ENCODE measurements at places on chromosomes 2 and 18. TPM values are rescaled to one million over a fixed set of nuclear protein-coding genes. Genes with fewer than 3 reads are reported as not detected.

- no peak for DNase-seq
- H3K36me3 ChIP-seq, result no peaks in the 10 kb centered on the region
- no peak overlapping the region for H3K4me3 ChIP-seq
- H3K4me1 ChIP-seq, result no peaks in the 10 kb centered on the region
- H3K27ac ChIP-seq, result no peak overlapping the region
- no peaks in the 10 kb centered on the region for H3K27me3 ChIP-seq
Measured at GRCh38 chr2:225010804-225011203, 31.5 kb downstream of the DOCK10 start.

GRCh38 chr2:47767880-47768609 lies 14.9 kb upstream of the MSH6 start:
- no peak overlapping the region for H3K27ac ChIP-seq
- no peaks in the 10 kb centered on the region for H3K4me1 ChIP-seq
- DNase-seq, result peak; percentile 61
- no peak overlapping the region for H3K4me3 ChIP-seq

- H3K27ac ChIP-seq, result no peak overlapping the region
- no peaks in the 10 kb centered on the region for H3K36me3 ChIP-seq
- no peaks in the 10 kb centered on the region for H3K27me3 ChIP-seq
- H3K4me3 ChIP-seq, result no peak overlapping the region
Measured at GRCh38 chr2:10614939-10615338, 74.8 kb downstream of the NOL10 start.

- H3K4me3 ChIP-seq, result peak overlapping the region; percentile 23
- H3K36me3 ChIP-seq, result no peaks in the 10 kb centered on the region
- no peaks in the 10 kb centered on the region for H3K4me1 ChIP-seq
- peak overlapping the region; percentile 85 for H3K27ac ChIP-seq
Measured at GRCh38 chr18:55252053-55252675, 292.9 kb upstream of the CCDC68 start.

DNA sequence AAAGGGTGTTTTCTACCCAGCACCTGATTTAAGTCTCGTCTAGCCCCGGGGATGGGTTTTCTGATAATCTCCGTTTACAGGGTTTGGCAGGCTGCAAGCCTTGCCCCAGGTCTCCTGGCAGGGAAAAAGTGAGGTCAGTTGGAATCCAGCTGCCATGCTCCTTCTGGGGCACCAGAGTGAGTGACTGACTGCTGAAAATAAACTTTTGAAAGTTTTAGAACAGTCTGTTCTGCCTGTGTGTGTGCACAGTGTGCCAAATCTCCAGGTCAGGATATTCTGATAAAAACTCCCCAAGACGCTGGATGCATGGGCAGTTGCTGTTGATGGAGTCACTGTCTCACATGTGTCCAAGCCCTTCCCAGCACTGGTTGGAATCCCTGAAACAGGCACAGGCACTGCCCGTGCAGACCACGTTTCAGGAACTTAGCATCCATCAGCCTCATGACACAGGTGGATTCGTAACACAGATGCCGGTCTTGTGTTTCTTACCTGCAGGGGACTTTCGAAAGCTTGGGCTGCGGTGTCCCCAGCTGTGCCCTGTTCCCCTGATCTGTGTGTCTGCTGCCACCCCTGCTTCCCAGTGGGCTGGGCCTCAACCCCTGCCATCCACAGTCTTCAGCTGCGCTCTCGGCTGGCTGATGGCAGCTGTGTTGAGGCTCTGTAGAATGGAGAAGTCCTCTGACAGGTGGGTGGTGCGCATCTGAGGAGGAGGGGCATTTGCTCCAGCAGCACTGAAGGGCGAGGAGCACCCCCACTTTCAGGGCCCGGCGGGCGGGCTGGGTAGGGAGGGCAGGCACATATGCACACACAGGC lies 65.0 kb downstream of the SH3RF3 start:
- DNase-seq, result no peak
- no peak overlapping the region for H3K27ac ChIP-seq
- H3K36me3 ChIP-seq, result no peaks in the 10 kb centered on the region

DNA sequence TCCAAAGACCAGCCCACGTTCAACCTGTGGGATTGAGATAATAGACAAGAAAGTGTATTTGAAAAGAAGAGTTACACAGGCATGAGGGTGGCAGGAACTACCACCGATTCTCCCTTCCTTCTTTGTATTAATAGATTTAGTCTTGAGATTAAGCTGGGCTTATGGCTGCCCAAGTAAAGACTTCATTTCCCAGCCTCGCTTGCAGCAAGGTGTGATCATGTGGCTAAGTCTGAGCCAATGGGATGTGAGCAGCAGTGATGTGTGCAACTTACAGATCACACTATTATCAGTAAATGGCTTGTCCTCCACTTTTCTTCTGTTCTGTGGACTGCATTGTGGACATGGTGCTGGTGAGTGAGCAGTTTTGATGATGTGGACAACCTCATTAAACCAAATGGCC lies 101.7 kb downstream of the POLR1A start:
- H3K4me1 ChIP-seq, result no peaks in the 10 kb centered on the region
- H3K27ac ChIP-seq, result no peak overlapping the region
- H3K36me3 ChIP-seq, result no peaks in the 10 kb centered on the region
- no peaks in the 10 kb centered on the region for H3K27me3 ChIP-seq
- DNase-seq, result peak; percentile 5
- no peak overlapping the region for H3K4me3 ChIP-seq

DNA sequence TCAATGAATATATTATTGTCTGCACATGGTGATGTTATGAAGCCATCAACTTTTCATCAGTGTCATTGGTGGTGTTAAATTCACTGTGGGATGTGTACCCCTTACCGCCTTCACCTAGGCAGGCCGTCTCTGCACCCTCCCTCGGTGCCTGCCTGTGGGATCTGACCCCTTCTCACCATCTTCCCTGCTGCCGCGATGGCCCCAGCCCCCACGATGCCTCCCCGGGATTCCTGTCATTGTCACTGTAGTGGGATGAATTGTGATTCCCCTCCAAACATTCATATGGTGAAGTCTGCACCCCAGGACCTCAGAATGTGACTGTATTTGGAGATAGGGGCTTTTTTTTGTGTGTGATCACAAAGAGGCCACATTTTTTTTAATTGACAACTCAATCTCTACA lies 198.3 kb upstream of the HS6ST1 start:
- no peaks in the 10 kb centered on the region for H3K27me3 ChIP-seq
- H3K27ac ChIP-seq, result no peak overlapping the region

DNA sequence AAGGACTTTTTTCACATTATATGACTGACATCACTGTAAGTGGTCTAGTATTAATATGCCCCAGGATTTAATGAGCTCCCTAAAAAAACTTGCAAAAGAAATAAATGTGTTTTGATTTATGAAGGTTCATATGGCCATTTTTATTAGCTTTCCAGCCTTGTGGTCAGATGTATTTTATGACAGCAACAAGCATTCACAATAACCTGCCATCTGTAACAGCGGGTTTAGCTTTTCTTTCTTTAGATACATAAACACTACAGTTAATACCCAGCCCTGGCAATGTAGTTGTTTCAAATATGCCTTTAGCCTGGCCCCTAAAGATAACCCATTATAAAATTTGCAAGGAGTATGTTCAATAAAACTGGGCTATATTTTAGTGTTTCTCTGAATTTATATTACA lies 1063.8 kb downstream of the SOCS6 start:
- DNase-seq, result no peak
- H3K4me1 ChIP-seq, result no peaks in the 10 kb centered on the region
- H3K4me3 ChIP-seq, result no peak overlapping the region
- no peaks in the 10 kb centered on the region for H3K36me3 ChIP-seq
- H3K27me3 ChIP-seq, result no peaks in the 10 kb centered on the region

DNA sequence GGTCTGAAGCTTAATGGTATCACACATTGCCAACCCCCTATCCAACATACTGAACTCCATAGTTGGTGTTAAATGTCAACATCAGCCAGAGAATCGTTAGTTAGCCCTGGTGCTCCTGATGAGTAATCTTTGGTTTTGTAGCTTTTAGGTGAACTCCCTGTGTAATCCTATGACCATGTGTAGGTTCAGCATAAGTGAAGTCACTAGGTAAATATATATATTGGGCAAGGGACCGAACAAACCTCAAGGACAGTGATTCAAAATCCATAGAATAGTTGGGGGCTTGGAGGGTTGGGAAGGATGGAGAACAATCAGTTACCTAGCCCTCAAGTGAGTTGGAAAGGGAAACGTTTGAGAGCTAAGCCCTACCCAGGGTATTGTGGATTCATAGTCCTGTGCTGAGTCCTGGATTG lies 16.0 kb upstream of the AP1S3 start:
- no peak for DNase-seq
- no peak overlapping the region for H3K27ac ChIP-seq
- no peaks in the 10 kb centered on the region for H3K36me3 ChIP-seq

DNA sequence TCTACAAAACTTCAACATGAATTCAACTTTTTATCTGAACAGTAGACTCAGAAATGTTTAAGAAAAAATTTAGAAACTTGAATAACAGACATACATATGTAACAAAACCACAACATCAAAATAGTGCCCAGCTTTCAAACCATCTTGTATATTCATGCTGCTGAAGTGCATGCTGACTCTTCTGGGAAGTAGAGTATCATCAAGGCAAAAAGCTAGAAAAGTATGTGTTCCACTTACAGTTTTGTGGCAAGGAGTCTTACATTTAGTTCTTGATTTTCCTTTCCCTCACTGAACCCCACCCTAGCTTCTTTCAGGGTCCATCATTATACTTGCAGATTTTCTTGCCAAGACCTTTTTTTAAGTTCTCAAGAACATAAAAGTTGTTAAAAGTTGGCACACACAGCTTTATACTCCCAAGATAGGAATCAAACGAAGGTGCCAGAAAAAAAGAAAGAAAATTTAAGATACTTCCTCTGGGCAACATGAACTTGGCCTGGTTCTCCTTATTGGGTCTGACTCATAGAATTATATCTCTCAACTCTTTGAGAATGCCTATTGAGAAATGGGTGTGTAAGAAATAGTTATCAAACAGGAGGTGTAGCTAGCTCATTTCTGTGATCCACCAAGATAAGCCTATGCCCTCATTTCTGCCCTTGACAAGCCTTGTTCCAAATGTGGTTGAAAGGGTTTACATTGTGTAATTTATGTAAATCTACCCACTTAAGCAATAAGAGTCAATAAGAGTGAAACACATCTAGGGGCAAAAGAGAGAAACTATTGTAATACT lies 667.6 kb upstream of the ACVR2A start:
- DNase-seq, result no peak
- no peak overlapping the region for H3K4me3 ChIP-seq
- no peaks in the 10 kb centered on the region for H3K4me1 ChIP-seq
- H3K27ac ChIP-seq, result no peak overlapping the region

DNA sequence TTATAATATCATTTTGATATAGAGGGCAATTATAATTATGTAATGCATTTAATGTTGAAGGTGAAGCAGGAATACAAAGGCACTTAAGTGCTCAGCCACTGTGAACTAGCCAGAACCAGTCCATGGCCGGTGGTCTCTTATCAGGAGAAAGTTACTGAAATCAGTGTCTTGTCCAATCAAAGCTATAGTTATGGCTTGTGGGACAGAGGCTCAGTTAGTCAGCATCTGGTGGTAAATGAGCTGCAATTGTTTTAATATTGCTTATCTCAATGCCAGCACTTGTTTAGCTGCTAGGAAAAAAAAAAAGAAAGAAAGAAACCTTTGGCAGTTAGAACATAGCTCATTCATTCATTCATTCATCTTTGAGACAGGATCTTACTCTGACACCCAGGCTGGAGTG lies 3.8 kb upstream of the ALS2 start:
- H3K27ac ChIP-seq, result no peak overlapping the region
- DNase-seq, result no peak
- no peaks in the 10 kb centered on the region for H3K36me3 ChIP-seq
- H3K4me3 ChIP-seq, result no peak overlapping the region
- H3K4me1 ChIP-seq, result no peaks in the 10 kb centered on the region

DNA sequence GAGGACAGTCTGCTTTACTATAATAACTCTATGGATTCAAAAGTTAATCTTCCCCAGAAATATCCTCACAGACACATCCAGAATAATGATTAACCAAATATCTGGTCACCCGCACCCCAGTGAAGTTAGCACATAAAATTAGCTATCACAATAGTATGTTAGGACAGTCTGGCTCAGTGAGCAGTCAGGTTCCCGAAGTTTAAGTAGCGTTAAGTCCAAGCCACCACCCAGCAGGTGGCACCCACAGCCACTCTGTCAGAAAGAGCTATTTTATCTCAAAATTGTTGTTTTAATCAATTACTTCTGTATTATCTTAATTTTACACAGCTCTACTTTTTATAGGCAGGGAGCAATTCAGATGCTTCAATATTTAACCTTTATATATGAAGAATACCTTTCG lies 537.5 kb downstream of the MBD2 start:
- no peak for DNase-seq
- no peaks in the 10 kb centered on the region for H3K27me3 ChIP-seq
- no peaks in the 10 kb centered on the region for H3K4me1 ChIP-seq
- H3K36me3 ChIP-seq, result no peaks in the 10 kb centered on the region
- H3K27ac ChIP-seq, result no peak overlapping the region

DNA sequence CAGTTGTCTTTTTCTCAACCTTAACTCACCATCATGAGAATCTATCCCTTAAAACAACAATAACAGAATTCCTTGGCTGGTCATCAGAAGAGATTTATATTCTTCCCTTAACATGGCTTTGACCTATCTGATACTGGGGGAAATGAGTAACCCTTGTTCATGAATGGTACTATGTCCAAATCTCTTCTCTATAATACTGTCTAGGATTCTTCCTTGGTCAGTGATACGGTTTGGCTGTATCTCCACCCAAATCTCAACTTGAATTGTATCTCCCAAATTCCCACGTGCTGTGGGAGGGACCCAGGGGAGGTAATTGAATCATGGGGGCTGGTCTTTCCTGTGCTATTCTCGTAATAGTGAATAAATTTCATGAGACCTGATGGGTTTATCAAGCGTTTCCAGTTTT lies 282.0 kb upstream of the SIX2 start:
- H3K4me1 ChIP-seq, result no peaks in the 10 kb centered on the region
- no peaks in the 10 kb centered on the region for H3K36me3 ChIP-seq
- H3K27ac ChIP-seq, result no peak overlapping the region
- H3K4me3 ChIP-seq, result no peak overlapping the region

DNA sequence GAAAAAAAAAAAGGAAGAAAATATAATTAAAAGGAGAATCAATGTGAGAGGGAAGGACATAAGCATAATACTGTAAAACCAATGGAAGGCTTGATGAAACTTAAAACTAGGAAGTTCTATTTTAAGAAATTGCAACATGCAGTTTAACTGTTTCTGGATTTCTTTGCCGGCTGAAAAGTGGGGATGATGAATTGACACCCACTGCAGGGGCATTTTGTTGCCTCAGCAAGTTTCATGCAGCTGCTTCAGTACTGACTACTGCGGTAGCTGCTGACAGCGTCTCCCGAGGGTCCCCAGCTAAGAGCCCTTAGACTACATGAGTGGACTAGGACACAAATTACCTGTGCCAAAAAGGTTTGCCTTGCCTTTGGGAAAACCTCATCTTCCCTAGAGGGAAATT lies 69.2 kb downstream of the B3GNT2 start:
- H3K36me3 ChIP-seq, result no peaks in the 10 kb centered on the region
- H3K4me1 ChIP-seq, result no peaks in the 10 kb centered on the region
- H3K27ac ChIP-seq, result no peak overlapping the region
- H3K4me3 ChIP-seq, result no peak overlapping the region

The STRN gene
- total RNA-seq, result 32.5 TPM

The BOLL gene
- not detected for total RNA-seq

The EN1 gene
- 0.29 TPM for total RNA-seq

The CSRNP3 gene
- total RNA-seq, result 2.0 TPM

Data from breast epithelium (tissue), 4 donors.